Body of pancreas (tissue), 4 donors: ENCODE measurements at places on chromosomes 3 and 15.

DNA sequence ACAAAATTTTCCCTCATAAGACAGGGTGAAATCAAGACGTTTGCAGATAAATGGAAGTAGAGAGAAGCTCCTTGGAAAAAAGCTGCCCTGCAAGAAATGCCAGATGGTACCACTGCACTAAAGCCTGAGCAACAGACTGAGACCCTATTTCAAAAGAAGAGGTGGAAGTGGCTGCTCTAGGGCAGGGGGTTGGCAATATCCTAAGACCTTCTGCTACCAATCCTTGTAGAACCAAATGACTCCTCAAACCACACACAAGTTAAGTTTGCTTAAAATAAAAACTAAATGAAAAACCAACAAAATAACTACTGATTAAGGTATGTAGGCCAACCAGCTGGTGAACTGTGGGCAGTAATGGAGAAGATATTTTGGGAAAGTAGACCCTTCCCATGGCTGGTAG, 21.3 kb downstream of the RAB43 start:
- no peak for DNase-seq

DNA sequence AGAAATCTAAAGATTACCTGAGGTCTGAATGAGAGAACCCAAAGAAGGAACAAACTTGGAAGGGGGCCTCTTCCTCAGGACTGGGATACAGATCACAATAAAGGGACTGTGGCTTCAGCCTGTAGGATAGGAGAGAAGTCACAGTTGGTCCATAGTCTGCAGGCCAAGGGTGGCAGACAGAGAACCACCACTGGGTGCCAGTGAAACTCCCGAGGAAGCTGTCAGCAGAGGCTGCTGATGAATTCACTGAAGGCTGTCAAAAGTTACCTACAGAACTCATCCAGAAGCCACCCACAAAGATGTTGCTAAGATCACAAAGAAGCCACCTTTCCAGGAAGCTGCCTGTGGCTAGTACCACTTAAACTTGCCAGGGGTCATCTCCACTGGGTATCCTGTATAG, 78.5 kb downstream of the TMCO5A start:
- no peak for DNase-seq

- DNase-seq: no peak
These were observed 65.0 kb downstream of the MYO5A start for GRCh38 chr15:52463638-52464037.

- no peak for DNase-seq
These were observed 28.9 kb upstream of the GPD1L start for GRCh38 chr3:32077260-32078084.

DNA sequence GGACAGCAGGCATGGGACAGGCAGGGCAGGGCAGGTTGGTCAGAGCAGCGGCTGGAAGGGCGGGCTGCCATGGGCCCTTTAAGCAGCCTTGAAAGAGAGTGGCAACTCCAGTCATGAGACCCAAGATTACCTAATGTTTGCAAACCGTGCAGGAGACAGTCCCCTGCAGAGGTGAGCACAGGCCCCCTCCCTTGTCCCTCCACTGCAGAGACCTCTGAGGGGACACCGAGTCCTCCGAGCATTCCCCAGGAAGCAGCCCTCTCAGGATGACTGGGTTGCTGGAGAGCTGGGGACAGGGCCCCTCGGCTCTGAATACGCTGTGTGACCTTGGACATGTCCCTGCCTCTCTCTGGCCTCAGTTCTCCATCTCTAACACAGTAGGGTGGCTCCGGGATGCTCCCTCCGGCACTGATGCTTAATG, 81.4 kb downstream of the IQSEC1 start:
- peak; percentile 86 for DNase-seq

DNA sequence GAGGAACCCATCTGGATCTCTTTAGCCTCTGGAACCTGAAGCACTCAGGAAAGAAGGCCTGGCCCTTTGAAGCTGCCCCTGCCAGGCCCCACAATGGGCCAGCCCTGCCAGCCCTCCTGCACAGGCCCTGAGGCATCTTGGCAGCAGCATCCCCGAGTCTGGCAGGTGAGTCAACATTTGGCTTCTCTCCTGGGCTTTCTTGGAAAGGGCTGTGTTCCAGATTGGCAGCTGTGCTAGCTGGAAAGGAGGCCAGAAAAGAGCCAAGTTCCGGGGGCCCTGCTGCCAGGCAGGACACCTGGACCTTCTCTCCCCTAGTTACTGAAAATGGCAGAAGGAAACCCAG, 187.2 kb downstream of the SHQ1 start:
- peak; percentile 95 for DNase-seq
